Right ventricle myocardium superior (tissue), 1 donor: ENCODE measurements at places on chromosomes 5 and 9.

GRCh38 chr5:179805070-179805528, 1.6 kb downstream of the MGAT4B start:
- DNase-seq = no peak

GRCh38 chr5:36079200-36079781, 12.6 kb upstream of the UGT3A2 start:
- DNase-seq = no peak

DNA sequence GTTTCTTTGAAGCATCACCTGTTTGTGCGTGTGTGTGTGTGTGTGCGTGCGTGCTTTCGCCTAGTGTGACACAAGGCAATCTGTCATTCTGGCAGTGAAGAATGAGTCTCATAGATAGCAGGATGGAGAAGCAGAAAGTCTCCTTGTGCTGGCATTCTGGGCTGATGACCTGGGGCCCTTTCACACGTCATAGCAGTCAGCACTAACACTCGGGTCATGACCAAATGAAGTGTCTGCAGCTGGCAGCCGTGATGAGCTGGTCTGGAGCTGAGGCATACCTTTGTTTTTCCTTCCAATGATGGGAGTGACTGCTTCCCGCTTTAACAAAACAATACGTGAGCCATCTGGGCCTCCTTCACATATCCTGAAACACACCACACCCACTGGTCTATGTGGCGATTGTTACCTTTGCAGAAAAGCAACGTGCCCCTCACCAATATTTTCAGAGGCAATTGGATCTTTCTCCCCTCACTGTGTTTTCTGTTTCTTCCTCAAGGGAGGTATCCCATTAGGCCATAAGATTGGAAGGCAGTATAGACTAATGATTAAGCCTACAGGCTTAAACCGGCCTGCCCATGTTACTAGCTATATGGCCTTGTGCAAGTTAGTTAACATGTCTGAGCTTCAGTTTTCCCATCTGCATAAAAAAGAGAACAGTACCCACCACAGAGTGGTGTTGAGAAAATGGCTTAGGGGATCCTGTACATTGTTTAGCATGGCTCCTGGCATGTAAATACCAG, 88.8 kb downstream of the SREK1 start:
- DNase-seq = no peak

GRCh38 chr5:81420039-81420667, 26.2 kb upstream of the ACOT12 start:
- no peak for DNase-seq

- no peak for DNase-seq
Measured at GRCh38 chr9:35464141-35465025, 25.5 kb upstream of the RUSC2 start.

- no peak for DNase-seq
Measured at GRCh38 chr9:8783941-8784340, 984.4 kb upstream of the DMAC1 start.

DNA sequence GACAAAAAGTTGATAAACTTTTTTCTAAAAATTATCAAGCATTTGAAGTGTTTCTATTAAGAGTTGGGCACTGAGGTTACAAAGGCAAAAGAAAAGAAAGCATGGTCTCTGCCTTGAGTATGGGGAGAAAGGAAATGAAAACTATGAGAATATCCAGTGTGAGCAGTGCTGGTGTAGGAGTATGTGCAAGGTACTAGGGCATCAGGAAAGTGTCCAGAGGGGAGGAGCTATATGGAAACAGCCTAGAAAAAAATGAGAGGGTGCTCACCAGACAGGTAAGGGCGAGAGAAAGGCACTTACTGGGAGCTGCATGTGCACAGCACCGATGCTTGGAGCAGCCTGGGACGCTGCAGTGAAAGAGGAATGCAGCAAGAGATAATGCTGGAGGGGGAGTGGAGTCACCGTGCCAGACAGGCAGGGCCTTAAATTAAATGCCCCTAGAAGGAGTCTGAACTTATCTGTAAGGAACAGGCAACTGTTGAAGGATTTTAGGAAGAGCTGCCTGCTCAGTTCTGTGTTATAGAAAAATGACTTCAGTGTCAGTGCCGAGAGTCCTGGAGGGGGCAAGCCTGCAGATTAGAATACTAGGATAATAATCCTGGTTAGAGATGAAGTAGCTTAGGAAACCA, 14.0 kb downstream of the MCC start:
- DNase-seq = peak; percentile 41

- no peak for DNase-seq
Measured at GRCh38 chr9:136611606-136612005, 51.1 kb upstream of the EGFL7 start.

GRCh38 chr9:120587328-120587727, 7.4 kb upstream of the CDK5RAP2 start:
- no peak for DNase-seq

DNA sequence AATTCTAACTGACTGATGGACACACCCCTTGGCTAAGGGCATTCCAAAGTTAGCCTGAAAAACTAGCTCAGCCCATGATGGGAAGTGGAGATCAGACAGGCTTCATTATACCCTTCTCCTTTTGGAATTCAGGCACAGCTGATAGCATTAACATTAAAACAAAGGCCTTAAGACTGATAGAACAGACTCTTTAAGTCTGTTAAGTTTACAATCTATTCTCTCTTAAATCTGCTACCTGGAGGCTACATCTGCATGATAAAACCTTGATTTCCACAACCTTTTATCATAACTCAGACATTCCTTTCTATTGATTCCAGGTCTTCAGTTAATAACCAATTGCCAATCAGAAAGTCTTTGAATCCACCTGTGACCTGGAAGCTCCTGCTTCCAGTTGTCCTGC, 281.4 kb downstream of the TUSC1 start:
- no peak for DNase-seq

DNA sequence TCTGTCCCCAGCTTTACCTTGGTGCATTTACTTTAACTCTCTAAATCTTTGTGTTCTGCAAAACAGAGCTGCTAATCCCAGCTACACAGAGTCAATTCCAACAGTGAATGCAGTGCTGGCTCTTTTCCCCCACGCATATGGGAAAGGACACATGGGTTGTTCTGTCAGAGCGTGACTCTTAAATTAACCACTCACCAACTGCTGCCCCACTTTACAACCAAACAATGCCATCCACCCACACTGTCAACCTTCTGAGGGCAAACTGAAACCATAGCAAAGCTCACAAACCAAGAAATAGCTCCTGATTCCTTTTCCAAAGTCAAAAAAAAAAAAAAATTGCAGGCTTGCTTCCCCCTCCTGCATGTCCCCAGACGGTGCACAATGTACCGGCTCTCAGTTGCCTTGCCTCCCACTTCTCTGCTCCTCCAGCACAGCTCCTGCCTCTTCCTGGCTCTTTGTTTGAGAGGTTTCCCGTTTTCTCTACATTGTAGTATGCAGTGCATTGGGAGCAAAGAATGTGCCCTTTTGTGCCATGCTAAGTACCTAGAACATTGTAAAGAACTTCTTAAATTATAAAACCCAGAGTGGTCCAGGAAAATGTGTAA, 151.5 kb upstream of the DAPK1 start:
- DNase-seq = no peak

DNA sequence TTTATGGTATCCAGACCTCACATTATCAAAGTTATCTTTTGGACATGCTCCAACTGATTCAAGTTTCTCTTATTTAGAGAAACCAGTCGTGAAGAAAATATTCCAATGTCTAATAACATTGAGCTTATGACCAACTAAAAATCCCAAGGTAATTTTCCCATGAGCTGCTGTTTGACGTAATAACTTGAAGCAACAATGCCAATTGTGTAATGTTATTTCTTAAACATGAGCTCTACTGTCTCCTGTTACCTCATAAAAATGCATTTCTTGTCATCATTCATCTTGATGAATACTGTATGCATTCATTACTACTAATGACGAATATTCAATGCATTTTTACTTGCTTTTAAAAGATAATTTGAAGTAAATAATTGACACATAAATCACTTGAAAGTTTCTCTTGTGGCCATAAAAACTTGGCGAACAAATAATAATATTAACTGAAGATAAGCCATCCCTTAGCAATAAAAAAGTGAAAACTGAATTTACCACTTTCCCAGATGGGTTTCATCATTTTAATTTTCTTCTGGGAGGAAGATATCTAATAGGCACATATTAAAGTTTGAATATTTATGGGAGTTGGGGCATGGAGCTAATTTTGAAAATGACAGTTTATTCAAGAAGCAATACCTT, 424 bp upstream of the MARCOL start:
- no peak for DNase-seq

DNA sequence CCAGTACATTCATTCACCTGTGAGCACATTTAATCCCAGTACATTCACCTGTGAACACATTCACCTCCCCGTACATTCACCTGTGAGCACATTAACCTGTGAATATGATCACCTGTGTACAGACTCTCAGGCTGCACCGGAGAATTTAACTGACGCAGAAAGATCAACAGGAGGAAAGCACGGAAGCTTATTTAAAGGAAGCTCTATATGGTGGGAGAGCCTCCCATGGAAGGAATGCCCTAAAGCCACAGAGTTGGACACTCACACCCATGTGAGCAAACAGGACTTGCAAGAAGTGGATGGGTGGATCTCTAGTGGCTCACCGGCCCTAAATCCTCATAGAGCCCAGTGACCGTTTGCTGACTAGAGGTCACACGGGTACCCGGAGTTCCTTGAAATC, 38.2 kb downstream of the TRIP13 start:
- DNase-seq = no peak

DNA sequence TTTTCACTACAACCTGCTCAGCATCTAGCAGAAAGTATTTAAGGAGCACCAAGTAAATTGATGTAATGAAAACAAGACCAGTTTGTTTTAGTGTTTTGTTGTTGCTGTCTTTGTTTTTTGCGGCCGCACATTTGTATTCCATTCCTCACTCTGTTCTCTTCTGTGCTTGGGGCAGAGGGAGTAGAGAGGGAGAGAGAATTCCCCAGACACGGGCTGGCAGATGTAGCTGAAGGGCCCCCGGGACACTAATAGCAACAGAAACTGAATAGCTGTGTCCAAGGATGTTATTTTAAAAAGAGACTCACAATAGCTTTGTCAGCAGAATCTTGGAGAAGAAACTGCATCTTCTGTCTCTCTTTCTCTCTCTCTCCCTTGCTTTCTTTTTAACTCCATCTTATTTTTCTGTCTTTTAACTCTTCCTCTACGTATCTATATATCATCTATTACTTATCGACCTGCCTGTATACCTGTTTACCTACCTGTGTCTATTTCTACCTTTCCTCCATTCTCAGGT, 145.3 kb downstream of the PAPPA start:
- DNase-seq = no peak

GRCh38 chr5:149728303-149728702, 1.8 kb upstream of the PPARGC1B start:
- no peak for DNase-seq

GRCh38 chr5:32311404-32312196, 1.1 kb downstream of the MTMR12 start:
- no peak for DNase-seq
